ENCODE measurements at places on chromosomes 6 and 20.

DNA sequence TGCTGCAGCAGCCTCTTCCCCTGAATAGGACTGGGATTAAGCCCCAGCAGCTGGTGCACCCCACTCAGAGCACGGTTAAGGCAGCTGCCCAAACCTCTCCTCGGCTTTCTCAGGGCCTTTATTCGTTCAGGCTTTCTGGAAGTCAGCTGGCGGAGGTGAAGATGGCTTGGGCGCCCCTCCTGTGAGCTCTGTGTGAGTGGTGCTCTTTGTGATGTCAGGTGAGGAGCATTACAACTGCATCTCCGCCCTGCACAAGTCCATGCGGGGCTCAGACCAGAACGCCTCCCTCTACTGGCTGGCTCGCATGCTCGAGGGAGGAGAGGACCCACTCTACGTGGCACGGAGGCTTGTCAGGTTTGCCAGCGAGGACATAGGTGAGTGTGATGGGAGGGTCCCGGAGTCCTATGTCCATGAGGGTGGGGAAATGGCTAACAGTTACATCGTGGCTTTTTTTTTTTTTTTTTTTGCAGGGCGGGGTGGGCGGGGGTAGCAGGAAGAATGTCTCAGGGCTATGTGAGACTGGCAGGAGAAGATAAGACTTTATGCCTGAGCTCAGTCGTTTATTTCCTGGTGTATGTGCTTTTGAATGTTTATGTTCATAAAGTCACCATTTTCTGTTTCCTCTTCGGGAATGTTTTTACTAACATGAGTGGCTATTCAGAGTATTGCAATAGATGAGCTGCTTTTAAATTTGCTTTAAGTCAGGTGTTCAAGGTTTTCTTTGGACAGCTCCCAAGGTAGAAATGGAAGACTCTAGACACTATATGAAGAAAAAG is 18.2 kb downstream of the WRNIP1 start:
- no peak for DNase-seq
- H3K27ac ChIP-seq, result no peak overlapping the region
- H3K27me3 ChIP-seq, result no peaks in the 10 kb centered on the region
- H3K36me3 ChIP-seq, result peaks cover 62% of the 10 kb centered on the region
- peaks cover 4% of the 10 kb centered on the region for H3K4me1 ChIP-seq

GRCh38 chr6:121436960-121437850 is 1.8 kb downstream of the GJA1 start:
- no peak for DNase-seq
- no peaks in the 10 kb centered on the region for H3K36me3 ChIP-seq
- peaks cover 44% of the 10 kb centered on the region for H3K27me3 ChIP-seq
- H3K4me1 ChIP-seq, result peaks cover 2% of the 10 kb centered on the region

DNA sequence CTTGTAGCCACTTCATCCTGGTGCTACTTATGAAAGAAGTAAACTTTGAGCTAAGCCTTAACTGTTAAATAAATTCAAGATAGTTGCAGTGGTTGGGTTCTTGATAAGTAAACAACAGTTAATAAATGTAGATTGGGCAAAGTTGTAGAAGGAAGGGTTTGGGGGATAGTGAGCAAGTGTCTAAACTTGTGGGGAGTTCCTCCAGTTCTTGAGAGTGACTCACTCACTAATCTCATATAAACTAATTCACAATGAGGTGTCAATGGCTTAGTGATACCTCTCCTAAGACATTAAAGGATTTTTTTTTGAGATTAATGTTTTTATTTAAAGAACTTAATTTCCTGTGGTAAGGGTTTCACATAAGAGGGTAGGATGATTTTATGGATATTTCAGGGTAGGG is 507.4 kb downstream of the BMP2 start:
- no peaks in the 10 kb centered on the region for H3K36me3 ChIP-seq
- no peak for DNase-seq
- no peak overlapping the region for H3K4me3 ChIP-seq
- no peaks in the 10 kb centered on the region for H3K4me1 ChIP-seq

GRCh38 chr6:163356324-163356723 is 58.2 kb upstream of the QKI start:
- no peaks in the 10 kb centered on the region for H3K4me1 ChIP-seq
- no peaks in the 10 kb centered on the region for H3K36me3 ChIP-seq
- no peak overlapping the region for H3K27ac ChIP-seq
- H3K27me3 ChIP-seq, result no peaks in the 10 kb centered on the region
- no peak overlapping the region for H3K4me3 ChIP-seq
- no peak for DNase-seq

- DNase-seq, result no peak
- H3K27me3 ChIP-seq, result no peaks in the 10 kb centered on the region
- H3K4me1 ChIP-seq, result peaks cover 36% of the 10 kb centered on the region
- no peaks in the 10 kb centered on the region for H3K36me3 ChIP-seq
- H3K27ac ChIP-seq, result no peak overlapping the region
- H3K4me3 ChIP-seq, result no peak overlapping the region
Measured at GRCh38 chr6:3417473-3417872, 39.4 kb downstream of the SLC22A23 start.

DNA sequence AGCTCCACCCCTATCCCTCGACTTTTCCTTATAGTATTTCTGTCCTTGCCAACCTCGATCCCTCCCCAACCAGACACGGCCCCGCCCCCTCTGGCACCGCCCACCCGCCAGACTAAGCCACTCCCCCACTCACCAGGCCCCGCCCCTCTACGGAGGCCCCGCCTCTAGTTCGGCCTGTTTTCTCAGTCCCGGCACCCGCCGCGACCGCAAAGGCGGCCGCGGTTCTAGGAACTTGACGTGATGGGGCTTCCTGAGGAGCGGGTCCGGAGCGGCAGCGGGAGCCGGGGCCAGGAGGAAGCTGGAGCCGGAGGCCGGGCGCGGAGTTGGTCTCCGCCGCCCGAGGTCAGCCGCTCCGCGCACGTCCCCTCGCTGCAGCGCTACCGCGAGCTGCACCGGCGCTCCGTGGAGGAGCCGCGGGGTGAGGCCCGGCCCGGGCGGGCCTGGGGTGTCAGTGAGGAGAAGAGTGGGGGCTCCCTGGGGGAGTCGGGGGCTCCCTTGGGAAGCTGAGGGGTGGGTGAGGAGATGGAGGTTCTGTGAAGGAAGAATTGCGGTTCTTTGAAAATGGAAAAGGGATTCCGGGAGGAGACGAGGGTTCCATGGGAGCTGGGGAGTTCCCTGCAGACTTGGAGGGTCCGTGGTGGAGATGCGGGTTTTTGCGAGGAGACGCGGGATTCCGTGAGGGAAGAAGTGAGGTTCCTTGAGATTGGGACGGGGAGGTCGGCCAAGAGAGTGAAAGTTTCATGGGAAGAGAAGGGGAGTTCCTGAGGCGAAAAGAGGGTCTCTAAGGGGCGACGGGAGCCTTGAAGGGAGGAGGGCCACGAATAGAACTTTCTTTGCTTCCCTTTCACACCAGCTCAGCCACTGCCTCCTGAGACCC is at the start of gene ACSS2:
TSS of gene ACSS2 (plus strand) at position 207 of the 877 bp plus-strand sequence. CDS start at position 241, 34 bp downstream.
- H3K4me3 ChIP-seq, result peak within 1 kb of the TSS; percentile 52
- peaks cover 47% of the 10 kb centered on the region for H3K4me1 ChIP-seq
- H3K27me3 ChIP-seq, result peaks cover 5% of the 10 kb centered on the region
- DNase-seq, result peak; percentile 70

DNA sequence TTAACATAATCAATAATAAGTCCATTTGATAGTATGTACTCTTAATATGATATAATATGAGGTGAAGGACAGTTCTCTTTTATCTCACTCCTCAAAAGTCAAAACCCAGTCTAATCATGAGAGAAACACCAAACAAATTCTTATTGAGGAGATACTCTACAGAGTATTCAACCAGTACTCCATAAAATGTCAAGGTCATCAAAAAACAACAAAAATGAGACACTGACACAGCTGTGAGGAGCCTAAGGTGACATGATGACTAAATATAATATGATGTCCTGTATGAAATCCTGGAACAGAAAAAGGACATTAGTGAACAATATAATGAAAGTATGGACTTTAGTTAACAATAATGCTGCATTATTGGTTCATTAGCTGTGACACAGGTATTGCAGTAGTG is 675.1 kb downstream of the HTR1B start:
- DNase-seq, result no peak
- H3K4me1 ChIP-seq, result no peaks in the 10 kb centered on the region
- no peak overlapping the region for H3K4me3 ChIP-seq
- no peak overlapping the region for H3K27ac ChIP-seq

- no peak for DNase-seq
- H3K36me3 ChIP-seq, result no peaks in the 10 kb centered on the region
- no peaks in the 10 kb centered on the region for H3K27me3 ChIP-seq
- no peak overlapping the region for H3K27ac ChIP-seq
Measured at GRCh38 chr6:121686611-121687023, 251.2 kb downstream of the GJA1 start.

DNA sequence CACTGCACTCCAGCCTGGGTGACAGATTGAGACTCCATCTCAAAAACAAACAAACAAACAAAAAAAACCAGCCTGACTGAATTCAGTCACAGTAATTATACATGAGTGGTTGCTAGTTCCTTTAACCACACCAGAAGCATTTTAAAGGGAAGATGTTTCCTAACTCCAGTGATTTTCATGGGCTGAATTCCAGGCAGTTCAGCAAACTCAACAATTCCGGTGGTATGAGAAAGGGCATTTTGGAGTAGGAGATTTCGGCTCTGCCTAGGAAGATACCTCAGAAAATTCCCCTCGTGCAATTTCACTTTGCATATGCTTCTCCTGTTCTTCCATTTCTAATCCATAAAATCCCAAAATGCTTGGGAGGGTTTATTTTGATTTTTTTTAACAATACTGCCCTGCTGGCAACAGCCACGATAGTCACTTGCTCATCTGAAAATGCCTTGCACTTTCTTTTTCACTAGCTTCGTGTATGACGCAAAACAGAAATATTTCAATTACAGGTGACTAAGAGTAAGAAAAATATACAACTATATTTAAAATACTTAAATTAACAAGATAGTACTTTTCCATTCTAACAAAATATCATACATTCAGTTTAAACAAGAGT is 48.3 kb upstream of the IPCEF1 start:
- no peaks in the 10 kb centered on the region for H3K27me3 ChIP-seq
- no peak overlapping the region for H3K4me3 ChIP-seq
- no peak overlapping the region for H3K27ac ChIP-seq
- DNase-seq, result no peak

GRCh38 chr6:116450769-116451740 is 10.1 kb upstream of the CALHM6 start:
- H3K27me3 ChIP-seq, result no peaks in the 10 kb centered on the region
- no peaks in the 10 kb centered on the region for H3K36me3 ChIP-seq
- no peaks in the 10 kb centered on the region for H3K4me1 ChIP-seq
- DNase-seq, result no peak

DNA sequence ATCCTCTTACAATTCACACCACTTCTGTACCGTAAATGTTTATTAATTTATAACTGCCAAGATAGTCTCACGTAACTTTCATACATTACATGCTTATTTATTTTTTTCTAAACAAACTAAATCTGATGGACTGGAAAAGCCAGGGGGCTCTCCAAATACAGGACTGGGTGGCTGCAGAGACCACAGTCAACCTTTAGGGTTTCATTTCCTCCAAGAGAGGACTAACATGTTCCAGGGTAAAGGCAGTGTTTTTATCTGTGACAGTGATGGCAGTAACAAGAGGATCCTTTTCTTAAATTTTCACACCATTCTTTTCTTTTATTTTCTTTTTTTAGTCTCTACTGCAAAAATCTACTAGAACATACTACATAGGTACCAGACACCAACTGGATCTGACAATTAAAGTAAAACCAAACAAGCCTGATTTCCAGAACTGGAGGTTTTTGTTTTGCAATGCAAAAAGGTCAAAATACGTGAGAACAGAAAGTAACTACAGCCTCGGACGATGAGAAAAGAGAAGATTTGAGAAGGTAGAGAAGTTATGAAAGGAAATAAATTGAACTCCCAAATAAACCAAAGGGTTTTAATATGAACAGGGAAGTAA is 1.2 kb downstream of the LMBRD1 start:
- H3K27ac ChIP-seq, result peak overlapping the region; percentile 97
- H3K27me3 ChIP-seq, result no peaks in the 10 kb centered on the region
- H3K4me1 ChIP-seq, result peaks cover 5% of the 10 kb centered on the region
- no peaks in the 10 kb centered on the region for H3K36me3 ChIP-seq
- DNase-seq, result no peak

DNA sequence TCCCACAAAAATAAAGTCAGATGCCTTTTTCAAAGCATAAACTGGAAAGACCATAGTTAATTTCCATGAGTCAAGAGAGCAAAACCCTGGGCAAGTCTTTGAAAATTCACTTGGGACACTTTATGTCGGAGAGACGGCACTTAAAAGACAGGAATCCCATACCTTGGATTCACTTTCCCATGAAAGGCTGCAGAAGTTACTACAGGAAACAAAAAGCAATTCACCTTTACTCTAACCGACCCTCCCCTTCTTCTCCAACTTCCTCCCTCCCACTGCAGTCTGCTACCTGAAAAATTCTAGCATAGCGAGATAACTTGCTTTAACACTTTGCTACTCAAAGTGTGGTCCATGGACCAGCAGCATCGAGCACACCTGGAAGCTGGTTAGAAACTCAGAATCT is 539.1 kb upstream of the JAG1 start:
- H3K4me1 ChIP-seq, result no peaks in the 10 kb centered on the region
- no peaks in the 10 kb centered on the region for H3K27me3 ChIP-seq
- no peak for DNase-seq
- H3K27ac ChIP-seq, result no peak overlapping the region

Data from thymus (tissue), 14 donors.